Activated T-cell treated with anti-CD3 and anti-CD28 coated beads, Interleukin-2, amount 50 U/mL, for 72 hours (primary cell): ENCODE measurements at places on chromosomes 2 and 18. TPM values are rescaled to one million over a fixed set of nuclear protein-coding genes. Genes with fewer than 3 reads are reported as not detected.

GRCh38 chr2:232574674-232575403 is 24.4 kb downstream of the EIF4E2 start:
- DNase-seq = no peak
- no peak overlapping the region for H3K27ac ChIP-seq
- H3K27me3 ChIP-seq = no peaks in the 10 kb centered on the region
- H3K4me1 ChIP-seq = no peaks in the 10 kb centered on the region
- H3K4me3 ChIP-seq = no peak overlapping the region
- peaks cover 3% of the 10 kb centered on the region for H3K36me3 ChIP-seq

DNA sequence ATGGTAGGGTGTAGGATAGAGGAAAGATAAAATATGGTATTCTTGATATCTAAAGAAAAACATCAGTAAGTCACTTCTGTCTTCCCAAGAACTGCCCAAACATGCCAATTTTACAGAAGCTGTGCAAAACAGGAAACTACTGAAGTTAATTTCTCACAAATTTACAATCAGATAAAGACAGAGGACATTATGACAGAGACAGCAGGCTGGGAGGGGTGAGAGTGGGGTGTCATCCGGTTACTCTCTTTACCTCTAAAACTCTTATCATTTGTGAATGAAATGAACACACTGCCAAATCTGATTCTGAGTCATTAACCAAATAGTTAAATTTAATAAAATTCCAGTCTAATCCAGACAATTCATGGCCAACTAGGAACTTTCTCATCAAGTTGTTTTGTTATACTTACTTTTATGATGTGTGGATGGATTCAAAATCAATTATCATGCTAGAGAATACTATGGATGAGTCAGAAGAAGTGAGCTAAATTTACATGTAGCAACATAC is 323.2 kb upstream of the MEX3C start:
- H3K36me3 ChIP-seq = no peaks in the 10 kb centered on the region
- no peaks in the 10 kb centered on the region for H3K27me3 ChIP-seq
- H3K27ac ChIP-seq = no peak overlapping the region
- no peak overlapping the region for H3K4me3 ChIP-seq

- no peak for DNase-seq
- no peaks in the 10 kb centered on the region for H3K36me3 ChIP-seq
- peaks cover 5% of the 10 kb centered on the region for H3K27me3 ChIP-seq
- H3K4me1 ChIP-seq = no peaks in the 10 kb centered on the region
- H3K27ac ChIP-seq = no peak overlapping the region
Measured at GRCh38 chr2:113149553-113150257, 22.3 kb downstream of the IL1RN start.

DNA sequence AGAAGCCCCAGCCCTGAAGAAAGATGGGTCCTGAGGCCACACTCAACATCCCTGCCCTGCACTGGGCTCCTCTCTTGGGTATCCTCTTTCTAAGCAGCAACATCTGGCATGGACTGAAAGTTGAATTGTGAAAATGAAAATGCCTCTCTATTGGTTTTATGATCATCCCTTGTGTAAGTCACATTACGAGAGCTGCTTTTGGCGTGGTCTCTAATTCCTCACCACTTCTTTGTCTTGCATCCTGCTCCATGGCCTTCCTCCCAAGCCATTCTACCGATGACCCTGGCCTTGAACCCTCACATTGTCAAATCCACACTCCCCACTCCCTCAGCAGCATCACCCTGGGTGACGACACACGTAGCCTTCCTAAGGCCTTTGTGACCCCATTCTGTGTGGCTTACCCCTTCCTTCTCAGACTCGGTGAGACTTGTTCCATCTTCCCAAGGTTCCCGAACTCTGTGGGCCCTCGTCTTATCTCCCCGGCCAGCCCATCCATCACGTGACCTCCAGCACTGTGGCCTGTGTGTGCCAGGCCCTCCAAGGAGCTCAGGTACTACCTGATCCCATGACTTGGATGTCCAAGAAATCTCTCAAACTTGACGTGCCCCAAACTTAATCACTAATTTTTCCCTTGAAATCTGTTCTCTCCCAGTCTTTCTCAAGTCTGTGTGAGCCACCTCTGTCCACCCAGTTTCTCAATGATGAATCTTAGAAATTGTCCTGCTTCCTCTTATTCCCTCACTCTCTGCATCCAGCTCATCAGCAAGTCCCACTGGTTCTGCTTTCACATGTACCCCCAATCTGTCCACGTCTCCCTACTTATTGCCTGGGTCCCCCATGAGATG is 194.7 kb upstream of the HS6ST1 start:
- H3K36me3 ChIP-seq = no peaks in the 10 kb centered on the region
- H3K27me3 ChIP-seq = no peaks in the 10 kb centered on the region
- peaks cover 10% of the 10 kb centered on the region for H3K4me1 ChIP-seq
- DNase-seq = no peak
- H3K27ac ChIP-seq = no peak overlapping the region

DNA sequence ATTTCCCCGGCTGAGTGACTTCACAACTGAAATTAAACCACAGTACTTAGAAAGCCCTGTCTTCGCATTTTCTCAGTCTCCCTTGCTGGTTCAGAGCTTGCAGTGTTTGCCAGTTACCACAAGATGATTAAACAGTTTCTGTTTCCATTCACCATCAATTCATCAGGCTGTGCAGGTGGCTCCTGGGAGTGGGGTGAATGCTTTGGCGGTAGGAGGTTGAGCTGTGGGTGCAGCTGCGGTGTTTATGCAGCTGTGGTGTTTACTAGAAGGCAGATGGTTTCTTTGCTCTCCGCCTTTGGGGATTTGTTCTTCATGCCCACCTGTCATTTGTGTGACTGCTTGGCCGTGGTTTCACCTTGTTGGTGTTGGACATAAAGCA is 16.1 kb downstream of the ACOXL start:
- peaks cover 50% of the 10 kb centered on the region for H3K4me1 ChIP-seq
- H3K27ac ChIP-seq = no peak overlapping the region
- DNase-seq = peak; percentile 88
- H3K27me3 ChIP-seq = peaks cover 87% of the 10 kb centered on the region

- DNase-seq = peak; percentile 33
- no peak overlapping the region for H3K4me3 ChIP-seq
- H3K36me3 ChIP-seq = peaks cover 7% of the 10 kb centered on the region
- no peaks in the 10 kb centered on the region for H3K27me3 ChIP-seq
- peaks cover 28% of the 10 kb centered on the region for H3K4me1 ChIP-seq
Measured at GRCh38 chr2:88638743-88639142, 11.5 kb upstream of the EIF2AK3 start.

GRCh38 chr2:113240150-113240914 is 38.4 kb downstream of the PAX8 start:
- DNase-seq = no peak
- H3K4me1 ChIP-seq = peaks cover 22% of the 10 kb centered on the region
- H3K27me3 ChIP-seq = no peaks in the 10 kb centered on the region
- peak overlapping the region; percentile 19 for H3K27ac ChIP-seq

GRCh38 chr18:457140-457519 is 43.4 kb downstream of the COLEC12 start:
- no peaks in the 10 kb centered on the region for H3K4me1 ChIP-seq
- H3K27ac ChIP-seq = no peak overlapping the region
- H3K4me3 ChIP-seq = no peak overlapping the region
- no peaks in the 10 kb centered on the region for H3K27me3 ChIP-seq
- no peak for DNase-seq

DNA sequence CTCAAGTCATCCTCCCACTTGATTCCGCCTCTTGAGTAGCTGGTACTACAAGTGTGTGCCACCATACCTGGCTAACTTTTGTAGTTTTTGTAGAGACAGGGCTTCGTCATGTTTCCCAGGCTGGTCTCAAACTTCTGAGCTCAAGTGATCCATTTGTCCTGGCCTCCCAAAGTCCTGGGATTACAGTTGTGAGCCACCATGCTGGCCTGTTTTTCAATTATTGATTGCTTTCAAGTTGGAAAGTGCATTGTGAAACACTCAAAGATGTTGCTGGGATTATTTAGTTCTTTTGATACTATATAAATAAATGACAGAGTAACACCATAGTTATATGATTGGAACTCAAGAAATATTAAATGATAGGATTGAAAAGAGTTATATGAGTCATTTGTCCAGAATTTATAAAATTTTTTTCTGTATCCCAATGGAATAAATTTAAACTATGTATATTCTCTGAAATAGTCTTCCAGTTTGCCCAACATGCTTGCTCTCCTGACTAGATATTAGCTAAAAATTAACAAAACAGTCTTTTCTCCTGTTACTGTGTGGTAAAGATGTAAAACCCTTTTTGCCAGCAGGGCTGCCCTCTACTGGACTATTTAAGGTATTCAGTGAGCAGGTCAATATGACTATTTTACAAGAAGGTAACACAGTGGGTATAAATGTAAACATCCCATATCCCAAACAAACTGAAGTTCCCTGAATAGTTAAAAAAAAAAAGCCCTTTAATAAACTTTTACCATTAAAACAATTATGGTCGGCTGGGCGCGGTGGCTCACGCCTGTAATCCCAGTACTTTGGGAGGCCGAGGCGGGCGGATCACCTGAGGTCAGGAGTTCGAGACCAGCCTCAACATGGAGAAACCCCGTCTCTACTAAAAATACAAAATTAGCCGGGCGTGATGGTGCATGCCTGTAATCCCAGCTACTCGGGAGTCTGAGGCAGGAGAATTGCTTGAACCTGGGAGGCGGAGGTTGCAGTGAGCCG is 42.7 kb downstream of the ACSL3 start:
- H3K36me3 ChIP-seq = peaks cover 5% of the 10 kb centered on the region
- peak; percentile 32 for DNase-seq
- H3K27me3 ChIP-seq = no peaks in the 10 kb centered on the region
- H3K4me3 ChIP-seq = no peak overlapping the region
- peaks cover 25% of the 10 kb centered on the region for H3K4me1 ChIP-seq

- no peak for DNase-seq
- H3K36me3 ChIP-seq = peaks cover 11% of the 10 kb centered on the region
- no peaks in the 10 kb centered on the region for H3K27me3 ChIP-seq
- peaks cover 16% of the 10 kb centered on the region for H3K4me1 ChIP-seq
Measured at GRCh38 chr2:24592441-24593100, 101.5 kb downstream of the NCOA1 start.

DNA sequence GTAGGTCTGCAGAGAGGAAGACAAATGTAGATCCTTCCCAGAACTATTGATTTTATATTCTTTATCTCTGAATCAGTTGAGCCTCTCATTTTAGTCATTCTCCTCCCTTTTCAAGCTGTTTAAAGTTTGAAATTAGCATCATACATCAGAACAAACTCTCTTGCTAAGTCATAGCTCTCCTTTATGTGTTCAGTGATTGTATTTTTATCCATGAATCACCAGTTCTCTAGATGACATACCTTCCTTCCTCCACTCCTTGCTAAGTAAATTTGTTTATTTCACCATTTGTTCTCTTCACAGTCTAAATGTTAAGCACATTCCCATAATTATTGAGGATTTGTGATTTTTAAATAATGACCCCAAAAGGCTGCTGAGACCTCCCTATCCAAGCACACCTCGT is 63.5 kb upstream of the RAPGEF4 start:
- no peak overlapping the region for H3K4me3 ChIP-seq
- peaks cover 18% of the 10 kb centered on the region for H3K4me1 ChIP-seq
- no peaks in the 10 kb centered on the region for H3K36me3 ChIP-seq
- no peak overlapping the region for H3K27ac ChIP-seq
- DNase-seq = no peak

DNA sequence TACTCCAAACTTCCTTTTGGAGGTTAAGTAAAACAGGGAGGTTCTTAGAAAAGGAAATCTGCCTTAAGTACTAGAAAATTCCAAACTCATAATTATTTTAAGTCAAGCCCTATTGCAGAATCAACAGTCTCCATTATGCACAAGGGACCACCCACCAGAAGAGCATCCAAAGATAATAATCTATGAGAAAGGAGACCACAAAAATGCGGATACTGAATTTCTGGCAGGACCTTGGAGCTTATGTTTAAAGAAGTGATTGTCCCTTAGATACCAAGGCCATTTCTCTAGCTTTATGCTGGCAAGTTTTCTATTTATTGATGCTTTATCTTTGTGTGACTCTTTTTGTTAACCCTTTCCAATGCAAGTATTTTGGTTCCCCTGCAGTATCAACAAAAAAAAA is 404.0 kb upstream of the MMADHC start:
- no peak overlapping the region for H3K4me3 ChIP-seq
- H3K27ac ChIP-seq = no peak overlapping the region
- H3K36me3 ChIP-seq = no peaks in the 10 kb centered on the region
- H3K27me3 ChIP-seq = no peaks in the 10 kb centered on the region

- DNase-seq = no peak
- no peaks in the 10 kb centered on the region for H3K4me1 ChIP-seq
- no peak overlapping the region for H3K27ac ChIP-seq
- no peaks in the 10 kb centered on the region for H3K27me3 ChIP-seq
Measured at GRCh38 chr2:241052677-241053360, 49.3 kb downstream of the MTERF4 start.

DNA sequence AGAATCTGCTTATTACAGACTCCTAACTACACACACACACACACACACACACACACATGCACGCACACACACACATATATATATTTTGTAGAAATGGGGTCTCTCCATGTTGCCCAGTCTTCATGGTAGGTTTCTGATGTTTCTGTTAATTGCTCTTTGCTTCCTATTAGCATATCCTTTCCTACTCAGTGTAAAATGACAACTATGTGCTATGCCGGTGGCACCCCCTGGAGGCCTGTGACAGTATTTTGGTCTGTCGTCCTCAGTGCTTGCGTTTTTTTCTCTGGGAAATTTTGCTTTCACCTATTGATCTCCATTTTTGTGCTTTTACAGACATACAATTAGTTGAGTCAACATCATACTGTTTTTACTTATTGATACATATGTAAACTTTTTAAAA is 322.1 kb downstream of the LRRTM1 start:
- no peak overlapping the region for H3K4me3 ChIP-seq
- no peak for DNase-seq
- no peak overlapping the region for H3K27ac ChIP-seq
- peaks cover 1% of the 10 kb centered on the region for H3K36me3 ChIP-seq

- H3K4me1 ChIP-seq = no peaks in the 10 kb centered on the region
- no peak overlapping the region for H3K4me3 ChIP-seq
- H3K36me3 ChIP-seq = peaks cover 20% of the 10 kb centered on the region
Measured at GRCh38 chr2:216425008-216425787, 12.9 kb downstream of the SMARCAL1 start.

- H3K4me1 ChIP-seq = peaks cover 53% of the 10 kb centered on the region
- peaks cover 11% of the 10 kb centered on the region for H3K36me3 ChIP-seq
- H3K27me3 ChIP-seq = peaks cover 21% of the 10 kb centered on the region
- H3K27ac ChIP-seq = no peak overlapping the region
- DNase-seq = no peak
Measured at GRCh38 chr18:13223311-13224143, 5.0 kb downstream of the LDLRAD4 start.

GRCh38 chr2:37489041-37489456 is 144.6 kb downstream of the QPCT start:
- H3K27me3 ChIP-seq = no peaks in the 10 kb centered on the region
- H3K36me3 ChIP-seq = no peaks in the 10 kb centered on the region
- H3K27ac ChIP-seq = no peak overlapping the region
- no peak overlapping the region for H3K4me3 ChIP-seq

Gene PAX3
- not detected for total RNA-seq

Gene EPB41L3
- 3.4 TPM for total RNA-seq

Gene RAD51AP2
- total RNA-seq = not detected

Gene UGT1A3
- not detected for total RNA-seq

Gene CCDC85A
- total RNA-seq = not detected

Gene AKAIN1
- not detected for total RNA-seq

Gene LRRFIP1
- 198 TPM for total RNA-seq

Gene STAT4
- total RNA-seq = 104 TPM

Gene COL6A3
- 12.0 TPM for total RNA-seq

Gene TRABD2A
- 35.1 TPM for total RNA-seq
